Mesothelial cell of epicardium (in vitro differentiated cells): ENCODE measurements at places on chromosomes 12 and 14. TPM values are rescaled to one million over a fixed set of nuclear protein-coding genes. Genes with fewer than 3 reads are reported as not detected.

GRCh38 chr14:75493592-75494087, 28.6 kb upstream of the BATF start:
- no peak for DNase-seq

DNA sequence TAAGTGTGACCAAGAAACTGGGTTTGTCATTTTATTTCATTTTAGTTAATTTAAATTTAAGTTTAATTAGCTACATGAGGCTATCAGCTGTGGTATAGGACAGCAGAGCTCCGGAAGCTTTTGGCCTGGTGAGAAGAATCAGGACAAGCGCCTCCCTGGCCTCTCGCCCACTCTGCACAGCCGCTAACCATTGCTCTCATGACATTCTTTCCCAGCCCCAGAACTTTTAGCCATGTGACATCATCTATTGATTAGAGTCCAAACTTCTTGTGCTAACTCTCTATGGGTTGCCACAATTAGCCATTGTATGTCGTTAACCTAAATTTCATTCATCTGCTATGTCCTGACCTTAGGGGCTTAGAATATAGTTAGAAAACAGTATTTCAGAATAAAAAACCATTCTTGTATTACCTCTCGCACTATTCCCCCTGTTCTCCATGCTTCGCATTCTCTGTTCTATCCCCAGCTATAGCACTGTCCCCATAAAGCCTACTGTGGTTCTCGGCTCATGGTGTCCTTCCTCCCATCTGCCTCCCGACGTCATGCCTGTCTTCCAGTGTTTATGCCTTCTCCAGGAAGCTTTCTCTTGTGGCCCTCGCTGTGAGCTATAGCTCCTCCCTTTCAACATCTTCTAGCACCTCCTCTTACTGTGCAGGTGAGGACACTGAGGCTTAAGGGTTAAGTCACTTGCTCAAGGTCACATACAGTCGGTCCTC, 23.5 kb downstream of the SSH1 start:
- DNase-seq = no peak

- DNase-seq = no peak
Measured at GRCh38 chr12:4555804-4556203, 6.2 kb upstream of the DYRK4 start.

The UBR7 gene
- 13.1 to 13.9 TPM (median 13.8 TPM) in 3 replicates for total RNA-seq

The SYT1 gene
- 13.6 to 15.4 TPM (median 15.3 TPM) in 3 replicates for total RNA-seq

- no peak for DNase-seq
Measured at GRCh38 chr14:96162265-96162664, 42.4 kb upstream of the BDKRB2 start.

DNA sequence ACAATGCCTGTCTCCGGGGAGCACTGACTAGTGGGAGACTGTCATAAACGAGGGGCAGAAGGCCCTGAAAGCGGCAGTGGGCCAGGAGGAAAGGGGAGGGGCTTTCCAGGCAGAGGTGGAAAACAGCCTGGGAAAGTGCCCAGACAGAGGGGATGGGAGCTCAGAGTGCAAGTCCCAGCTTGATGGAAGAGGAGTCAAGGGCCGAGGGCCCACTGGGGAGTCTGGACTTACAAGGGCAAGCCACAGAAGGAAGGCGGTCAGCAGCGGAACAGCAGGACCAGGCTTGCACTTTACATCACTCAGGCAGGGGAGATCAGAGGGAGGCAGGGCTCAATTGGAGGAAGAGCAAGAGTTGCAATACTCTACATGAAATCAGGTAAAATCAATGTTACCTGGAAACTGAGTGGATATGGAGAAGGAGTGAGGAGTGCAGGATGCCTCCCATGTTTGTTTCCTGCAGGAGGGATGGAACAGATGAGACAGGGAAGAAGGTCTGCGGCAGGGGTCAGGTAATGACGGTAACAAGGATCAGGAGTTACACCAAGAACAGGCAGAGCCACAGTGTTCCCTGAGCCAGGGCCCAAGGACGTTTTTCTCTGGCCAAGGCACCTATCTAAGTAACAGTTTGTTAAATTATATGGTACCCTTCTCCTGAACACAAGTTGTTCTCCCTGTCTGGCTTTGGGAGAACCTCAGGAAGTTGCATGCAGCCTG, 23.8 kb downstream of the PXN start:
- DNase-seq = no peak

GRCh38 chr12:63149909-63150712, 890 bp downstream of the AVPR1A start:
- DNase-seq = peak; percentile 21

GRCh38 chr14:74645756-74646470, 33.9 kb upstream of the LTBP2 start:
- no peak for DNase-seq
